ENCODE measurements at places on chromosomes 6 and 20. TPM values are rescaled to one million over a fixed set of nuclear protein-coding genes. Genes with fewer than 3 reads are reported as not detected.

The CD40 gene
- total RNA-seq = 2.0 TPM

The SLC17A3 gene
- not detected for total RNA-seq

The MAP1LC3A gene
- total RNA-seq = 6.5 TPM

The PNLDC1 gene
- not detected for total RNA-seq

All from uterine smooth muscle cell (primary cell).